ENCODE measurements at places on chromosomes 2 and 18.
A peak's percentile ranks its signal among the peaks of the same experiment; 100 is the strongest.

GRCh38 chr2:56248965-56249742 is 65.4 kb downstream of the CCDC85A start:
- no peak for DNase-seq

GRCh38 chr2:172710584-172711047 is 25.0 kb upstream of the RAPGEF4 start:
- peak; percentile 21 for DNase-seq

- DNase-seq: no peak
Measured at GRCh38 chr18:38557006-38557405, 991.4 kb upstream of the CELF4 start.

GRCh38 chr2:59932341-59932740 is 621.1 kb downstream of the BCL11A start:
- DNase-seq: no peak

DNA sequence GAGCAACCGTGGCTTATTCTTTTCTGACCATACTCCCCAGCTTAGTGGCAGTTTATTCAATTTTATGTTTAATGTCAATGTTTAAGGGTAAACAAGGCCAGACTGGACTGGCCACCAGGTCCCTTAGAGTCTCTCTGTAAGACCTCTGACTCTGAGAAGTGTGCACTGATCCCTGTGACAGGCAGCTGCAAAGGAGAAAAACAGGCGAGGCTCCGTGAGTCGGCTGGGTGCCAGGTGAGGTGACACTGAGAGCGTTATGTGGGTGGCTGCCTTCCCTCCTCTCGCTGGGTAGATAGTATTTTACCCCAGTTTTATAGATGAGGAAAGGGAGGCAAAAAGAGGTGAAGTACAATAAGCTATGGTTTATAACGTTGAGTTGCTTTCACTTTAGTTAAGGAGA is 139.4 kb upstream of the HDAC4 start:
- no peak for DNase-seq

GRCh38 chr2:11684894-11685460 is 15.0 kb upstream of the NTSR2 start:
- no peak for DNase-seq

- no peak for DNase-seq
Measured at GRCh38 chr2:223601018-223601417, 1.1 kb downstream of the SCG2 start.

DNA sequence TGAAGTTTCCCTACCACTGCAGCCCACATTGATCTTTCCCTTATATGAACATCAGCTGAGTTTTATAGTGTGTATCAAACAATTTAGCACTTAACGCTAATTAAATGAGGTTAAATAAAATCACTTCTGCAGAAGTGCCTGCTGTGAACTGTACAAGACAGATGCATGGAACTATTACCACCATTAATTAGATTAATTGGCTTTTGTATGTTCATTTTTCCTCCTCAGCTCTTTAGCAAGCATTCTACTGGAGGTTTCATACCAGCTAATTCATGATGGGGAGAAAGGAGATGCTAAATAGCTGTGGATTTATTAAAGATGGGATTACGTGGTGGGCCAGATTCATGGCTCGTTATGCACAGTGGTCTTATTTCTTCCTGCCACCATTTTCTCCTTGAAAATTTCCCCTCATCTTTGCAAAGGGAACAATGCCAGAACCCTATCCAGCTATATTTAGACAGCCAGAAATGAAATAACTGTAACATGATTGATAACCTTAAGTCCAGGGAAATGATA is 96.7 kb downstream of the CNTNAP5 start:
- no peak for DNase-seq

- no peak for DNase-seq
Measured at GRCh38 chr2:196544906-196545433, 94.5 kb upstream of the CCDC150 start.

GRCh38 chr18:54254265-54254758 is 15.0 kb upstream of the POLI start:
- DNase-seq: no peak

- DNase-seq: no peak
Measured at GRCh38 chr18:26228562-26229260, 2.5 kb downstream of the TAF4B start.

DNA sequence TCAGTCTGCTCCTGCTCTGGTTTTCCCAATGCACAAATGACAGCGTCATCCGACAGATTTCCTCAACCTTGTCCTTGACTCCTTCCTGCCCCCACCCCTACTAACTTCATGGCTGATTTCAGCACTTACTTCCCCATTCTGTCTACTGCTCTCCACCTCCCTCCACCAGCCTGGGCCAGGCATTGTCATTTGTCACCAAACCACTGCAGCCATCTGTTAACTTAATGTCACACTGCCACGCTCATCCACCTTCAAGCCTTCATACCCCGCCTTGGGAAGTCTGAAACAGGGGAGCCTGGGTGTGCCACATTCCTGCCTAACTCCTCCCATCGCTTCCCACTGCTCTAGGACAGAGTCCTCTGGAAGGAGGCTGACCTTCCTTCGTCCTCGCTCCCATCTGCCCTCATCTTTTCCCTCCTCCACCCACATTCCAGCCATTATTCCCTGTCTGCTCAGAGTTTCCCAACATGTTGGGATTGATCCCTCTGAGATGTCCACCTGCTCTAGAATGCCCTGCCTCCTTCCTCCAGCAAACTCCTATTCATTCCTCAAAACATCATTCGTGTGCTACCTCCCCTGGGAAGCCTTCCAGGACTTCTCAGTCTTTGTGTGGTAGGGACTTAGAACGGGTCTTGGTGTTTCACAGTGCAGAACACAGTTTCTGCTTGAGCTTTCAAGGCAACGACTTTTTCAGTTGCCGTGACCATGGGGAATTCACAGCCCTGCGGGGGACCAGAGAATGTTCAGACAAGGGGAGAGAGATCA is 42.2 kb upstream of the SMAD7 start:
- DNase-seq: no peak

DNA sequence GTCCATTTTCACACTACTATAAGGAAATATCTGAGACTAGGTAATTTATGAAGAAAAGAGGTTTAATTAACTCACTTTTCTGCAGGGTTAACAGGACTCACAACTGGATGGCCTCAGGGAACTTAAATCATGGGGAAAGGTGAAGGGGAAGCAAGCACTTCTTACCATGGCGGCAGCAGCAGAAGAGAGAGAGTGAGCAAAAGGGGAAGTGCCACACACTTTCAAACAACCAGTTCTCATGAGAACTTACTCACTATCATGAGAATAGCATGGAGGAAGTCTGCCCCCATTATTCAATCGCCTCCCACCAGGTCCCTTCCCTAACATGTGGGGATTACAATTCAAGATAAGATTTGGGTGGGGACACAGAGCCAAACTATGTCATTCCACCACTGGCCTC is 55.1 kb upstream of the NETO1 start:
- no peak for DNase-seq

DNA sequence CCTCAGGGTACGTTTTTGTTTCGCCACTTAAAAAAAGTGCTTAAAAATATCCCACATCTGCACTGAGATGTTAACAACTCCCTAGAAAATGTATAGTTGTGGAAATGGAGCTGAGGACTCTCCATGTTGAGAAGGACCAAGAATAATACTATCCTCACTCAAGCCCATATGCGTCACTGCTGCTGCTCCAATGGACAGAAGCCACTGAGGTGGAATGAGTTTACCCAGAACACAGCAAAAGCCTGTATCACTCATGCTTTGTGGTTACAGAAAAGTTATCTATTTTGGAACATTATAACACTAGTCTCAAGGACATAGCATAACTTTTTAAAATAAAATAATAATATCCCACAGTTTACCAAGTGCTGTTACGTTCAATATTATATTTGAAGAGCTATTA is 31.9 kb downstream of the DSC3 start:
- DNase-seq: no peak

DNA sequence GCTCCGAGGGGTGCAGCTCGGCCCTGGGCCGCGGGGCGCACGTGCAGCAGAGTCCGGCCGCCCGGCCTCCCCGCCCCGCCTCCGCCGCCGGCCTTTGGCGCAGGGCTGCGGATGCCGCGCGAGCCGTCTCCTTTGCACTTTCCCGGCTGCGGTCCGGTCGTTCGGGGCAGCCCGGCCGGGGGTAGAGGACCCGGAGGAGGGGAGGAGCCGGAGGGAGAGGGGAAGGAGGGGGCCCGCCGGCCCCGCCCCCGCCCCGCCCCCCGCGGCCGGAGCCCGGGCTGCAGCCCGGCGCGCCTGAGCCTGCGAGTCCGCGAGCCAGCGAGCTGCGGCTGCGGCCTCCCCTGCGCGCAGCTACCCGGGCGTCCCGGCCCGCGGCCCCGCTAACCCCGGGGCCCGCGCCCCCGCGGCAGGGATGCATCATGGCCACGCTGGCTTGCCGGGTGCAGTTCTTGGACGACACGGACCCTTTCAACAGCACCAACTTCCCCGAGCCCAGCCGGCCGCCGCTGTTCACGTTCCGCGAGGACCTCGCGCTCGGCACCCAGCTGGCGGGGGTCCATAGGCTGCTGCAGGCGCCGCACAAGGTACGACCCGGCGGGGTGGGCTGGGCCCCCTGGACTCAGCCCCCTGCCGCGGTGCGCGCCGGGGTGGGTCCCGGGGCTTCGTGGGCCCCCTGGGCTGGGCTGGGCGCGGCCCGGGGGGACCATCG is at the start of gene FHOD3:
Gene FHOD3, plus strand, starts transcription at position 297 of the 709 bp plus-strand sequence. Its CDS starts 123 bp downstream, at position 420.
- no peak for DNase-seq

GRCh38 chr18:22935431-22935830 is 2.3 kb downstream of the RBBP8 start:
- no peak for DNase-seq

DNA sequence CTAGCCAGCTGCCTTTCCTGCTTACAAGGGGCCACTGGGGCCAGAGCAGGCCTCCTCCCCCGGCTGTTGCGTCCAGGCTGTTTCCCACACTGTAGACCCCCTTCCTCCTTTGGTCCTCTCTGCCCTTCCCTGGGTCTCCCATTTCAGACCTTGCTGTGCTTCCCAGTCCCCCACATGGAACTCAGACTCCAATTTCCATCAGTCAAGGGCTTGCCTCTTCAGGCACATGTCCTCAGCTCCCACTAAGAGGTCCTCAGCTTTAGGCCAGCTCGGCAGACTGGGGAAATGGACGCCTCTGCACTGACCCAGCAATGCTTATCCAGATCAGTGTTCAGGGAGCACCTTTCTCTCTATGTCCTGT is 98.0 kb upstream of the BZW1 start:
- no peak for DNase-seq

GRCh38 chr2:143162997-143163396 is 33.8 kb downstream of the ARHGAP15 start:
- DNase-seq: no peak

DNA sequence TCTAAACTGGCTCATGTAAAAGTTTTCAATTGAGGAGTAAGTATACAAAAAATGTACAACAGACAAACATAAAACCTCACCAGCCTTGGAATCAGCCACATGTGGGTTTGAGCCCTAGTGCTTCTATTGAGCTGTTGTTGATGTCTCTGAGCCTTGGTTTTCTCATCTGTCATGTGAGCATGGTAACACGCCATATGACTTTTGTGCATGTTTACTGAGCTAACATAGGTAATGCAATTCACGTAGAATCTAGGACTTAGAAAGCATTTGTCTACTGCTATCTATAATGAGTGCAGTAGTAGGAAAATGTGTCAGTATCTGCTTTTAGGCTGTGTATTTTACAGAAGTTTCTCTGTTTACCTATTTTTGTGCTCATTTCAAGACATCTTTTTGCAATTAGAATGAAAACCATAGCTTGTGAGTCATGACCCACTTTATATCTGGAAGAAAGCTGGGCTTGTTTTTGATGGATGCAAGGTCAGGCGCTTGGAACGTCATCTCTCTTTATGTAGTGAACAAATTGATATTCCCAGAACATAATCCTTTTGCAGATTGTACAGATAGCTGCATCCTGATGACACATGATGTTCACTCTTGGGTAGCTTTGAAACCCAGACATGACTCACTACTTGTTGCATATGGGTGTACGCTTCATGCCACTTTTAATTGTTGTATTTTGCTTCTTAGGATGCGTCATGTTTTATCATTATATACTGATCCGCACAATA is 94.3 kb downstream of the RNF144A start:
- DNase-seq: no peak

GRCh38 chr2:105607920-105608504 is 136.7 kb upstream of the NCK2 start:
- no peak for DNase-seq

DNA sequence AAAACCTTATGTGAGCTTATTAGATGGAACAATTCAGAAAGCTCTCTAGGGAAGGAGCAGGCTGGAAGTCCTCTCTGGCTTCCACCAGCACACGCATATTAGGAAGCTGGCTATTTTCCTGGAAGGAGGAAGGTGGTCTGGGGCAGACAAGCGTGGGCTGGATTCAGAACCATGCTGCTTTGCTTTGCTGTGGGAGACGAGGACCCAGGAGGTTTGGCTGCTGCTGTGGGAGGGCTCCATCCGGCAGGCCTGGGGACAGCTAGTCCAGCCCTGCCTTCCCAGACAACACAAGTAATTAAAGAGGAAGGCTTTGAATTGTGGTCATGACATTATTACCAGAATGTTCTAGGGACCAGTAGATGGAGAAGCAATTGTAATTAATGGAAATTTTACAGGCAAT is 238.8 kb upstream of the MYT1L start:
- no peak for DNase-seq

GRCh38 chr2:191177751-191178736 is 27.2 kb upstream of the STAT4 start:
- DNase-seq: no peak

GRCh38 chr2:68755071-68755470 is 20.5 kb downstream of the ARHGAP25 start:
- no peak for DNase-seq

DNA sequence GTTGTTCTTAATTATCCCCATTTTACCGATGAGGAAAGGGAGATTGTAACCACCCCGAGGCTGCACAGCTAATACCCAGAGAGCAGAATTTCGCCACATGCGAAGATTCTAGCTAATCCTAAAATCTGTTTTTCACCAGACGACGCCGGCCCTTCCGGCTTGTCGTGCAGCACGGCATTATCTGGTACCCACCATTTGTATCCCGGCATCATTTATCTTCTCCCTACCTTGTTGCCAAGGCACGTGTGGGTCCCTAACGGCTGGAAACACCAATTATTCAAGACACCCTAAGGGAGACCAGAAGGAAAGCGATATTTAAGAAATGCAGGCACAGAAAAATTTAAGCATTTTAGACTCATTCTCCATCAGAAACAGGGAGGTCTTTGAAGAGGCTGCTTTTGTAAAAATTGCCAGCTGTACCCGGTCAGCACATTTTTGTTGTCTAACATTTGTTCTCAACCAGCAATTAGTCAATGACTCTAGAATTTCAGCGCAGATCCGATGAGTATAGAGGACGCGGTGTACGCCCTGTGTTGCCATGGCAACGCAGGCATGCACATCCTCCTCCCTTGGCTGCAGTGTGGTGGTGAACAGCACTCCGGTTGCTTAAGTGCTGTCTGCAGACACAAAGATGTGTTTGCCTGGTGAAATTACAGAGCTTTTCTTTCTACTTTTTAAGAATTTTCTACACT is 111.6 kb downstream of the AGAP1 start:
- peak; percentile 50 for DNase-seq

DNA sequence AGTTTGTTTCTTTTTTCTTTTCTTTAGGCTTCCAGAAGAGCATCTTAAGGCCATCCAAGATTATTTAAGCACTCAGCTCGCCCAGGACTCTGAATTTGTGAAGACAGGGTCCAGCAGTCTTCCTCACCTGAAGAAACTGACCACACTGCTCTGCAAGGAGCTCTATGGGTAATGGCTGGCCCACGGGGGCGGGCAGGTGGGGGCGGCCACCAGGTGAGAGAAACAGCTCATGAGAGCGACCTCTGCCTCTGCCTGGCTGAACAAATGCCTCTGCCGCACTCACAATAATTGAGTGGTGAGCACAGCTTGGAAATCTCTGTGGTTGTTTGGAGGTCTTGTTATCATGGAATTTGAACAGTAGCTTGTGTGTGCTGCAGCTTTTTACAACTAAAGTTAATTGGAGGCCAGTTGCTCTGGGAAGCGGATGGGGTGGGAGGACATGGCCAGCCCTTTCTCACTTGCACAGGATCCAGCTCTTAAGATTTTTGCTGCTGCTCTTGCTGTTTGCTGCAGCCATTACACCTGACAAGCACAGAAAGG is 70.4 kb downstream of the INPP5D start:
- DNase-seq: no peak

All from right renal cortex interstitium (tissue), 3 donors.